NCI-H510A (cell line): ENCODE measurements at places on chromosomes 5 and 9.

DNA sequence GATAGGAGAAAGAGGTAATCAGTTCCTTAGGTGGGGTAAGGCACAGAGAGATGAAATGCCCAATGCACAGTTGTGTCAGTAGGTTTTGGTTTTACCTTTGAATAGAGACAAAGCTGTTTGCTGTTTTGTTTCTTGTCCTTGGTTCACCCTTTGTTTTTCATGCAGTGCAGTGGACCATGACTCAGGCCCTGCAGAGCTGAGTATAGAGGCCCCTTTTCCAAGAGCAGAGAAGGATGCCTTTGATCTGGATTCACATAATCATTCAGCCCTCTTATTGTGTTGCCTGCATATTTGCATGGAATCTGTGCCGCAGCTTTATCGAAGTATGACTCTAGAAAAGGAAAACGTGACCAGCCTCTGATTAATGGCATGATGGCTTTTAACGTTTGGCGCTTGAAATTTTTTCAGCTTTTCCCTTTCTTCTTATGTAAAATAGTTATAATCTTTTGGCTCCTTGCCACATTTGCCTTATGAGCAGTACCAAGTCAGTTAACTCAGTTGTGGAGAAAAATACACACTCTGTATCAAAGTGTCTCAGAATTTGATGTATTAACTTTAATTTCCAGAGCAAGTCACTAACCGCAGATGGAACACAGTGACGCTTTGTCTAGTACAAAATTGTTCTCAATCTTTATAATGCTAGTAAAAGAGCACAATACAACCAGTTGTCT lies 197.6 kb downstream of the KDM4C start:
- DNase-seq = no peak

- no peak for DNase-seq
Observed at GRCh38 chr9:78363221-78363620, 66.3 kb downstream of the PSAT1 start.

- no peak for DNase-seq
Observed at GRCh38 chr9:34653151-34654072, 1.4 kb downstream of the IL11RA start.

DNA sequence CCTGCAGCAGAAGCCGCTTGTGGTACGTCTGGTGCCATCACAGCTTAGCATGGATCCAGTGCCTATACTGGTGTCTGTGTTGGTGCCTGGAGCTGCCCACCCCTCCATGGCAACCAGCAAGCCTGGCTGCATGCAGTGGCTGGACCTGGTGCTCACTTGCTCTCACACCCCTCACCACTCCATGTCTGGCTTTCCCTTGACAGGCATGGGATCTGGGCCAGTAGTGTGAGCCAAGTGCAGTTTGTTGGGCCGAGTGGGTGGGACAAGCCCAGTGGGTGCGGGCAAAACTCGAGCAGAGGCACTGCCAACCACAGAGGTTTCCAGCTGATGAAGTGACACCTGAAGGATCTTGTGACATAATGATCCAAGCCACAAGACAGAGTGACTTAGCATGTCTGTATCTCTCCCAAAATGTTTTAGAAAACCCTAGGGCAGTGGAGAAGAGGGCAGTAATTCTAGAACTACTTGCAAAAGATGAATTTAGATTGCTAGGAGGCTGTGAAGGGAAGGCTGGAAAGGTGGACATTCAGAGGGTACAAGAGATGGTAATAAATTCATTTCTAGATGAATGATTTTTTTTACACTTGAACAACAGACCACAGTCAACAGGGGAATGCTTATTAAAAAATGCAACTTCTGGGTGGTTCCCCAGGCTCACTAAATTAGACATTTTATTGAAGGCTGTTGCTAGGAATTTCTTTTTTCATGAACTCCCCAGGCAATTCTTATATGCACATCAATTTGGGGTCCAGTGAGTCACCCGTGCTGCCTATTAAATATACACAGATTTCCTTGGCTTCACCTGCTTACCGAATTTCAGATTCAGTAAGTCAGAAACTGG lies 660.3 kb downstream of the TLR4 start:
- no peak for DNase-seq

DNA sequence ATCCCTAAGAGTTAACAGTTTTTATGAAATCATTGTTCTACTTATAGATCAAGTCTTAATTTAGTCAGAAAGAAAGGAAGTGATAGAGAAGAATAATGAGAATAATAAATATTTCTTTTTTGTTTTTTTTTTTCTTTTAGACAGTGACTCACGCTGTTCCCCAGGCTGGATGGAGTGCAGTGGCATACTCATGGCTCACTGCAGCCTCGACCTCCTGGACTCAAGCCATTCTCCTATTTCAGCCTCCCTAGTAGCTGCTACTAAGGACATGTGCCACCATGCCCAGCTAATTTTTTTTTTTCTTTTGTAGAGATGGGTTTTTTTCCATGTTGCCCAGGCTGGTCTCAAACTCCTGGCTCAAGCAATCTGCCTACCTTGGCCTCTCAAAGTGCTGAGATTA lies 11.0 kb downstream of the IFNA21 start:
- DNase-seq = no peak

- DNase-seq = no peak
Observed at GRCh38 chr5:127988146-127988760, 95.3 kb upstream of the SLC12A2 start.

DNA sequence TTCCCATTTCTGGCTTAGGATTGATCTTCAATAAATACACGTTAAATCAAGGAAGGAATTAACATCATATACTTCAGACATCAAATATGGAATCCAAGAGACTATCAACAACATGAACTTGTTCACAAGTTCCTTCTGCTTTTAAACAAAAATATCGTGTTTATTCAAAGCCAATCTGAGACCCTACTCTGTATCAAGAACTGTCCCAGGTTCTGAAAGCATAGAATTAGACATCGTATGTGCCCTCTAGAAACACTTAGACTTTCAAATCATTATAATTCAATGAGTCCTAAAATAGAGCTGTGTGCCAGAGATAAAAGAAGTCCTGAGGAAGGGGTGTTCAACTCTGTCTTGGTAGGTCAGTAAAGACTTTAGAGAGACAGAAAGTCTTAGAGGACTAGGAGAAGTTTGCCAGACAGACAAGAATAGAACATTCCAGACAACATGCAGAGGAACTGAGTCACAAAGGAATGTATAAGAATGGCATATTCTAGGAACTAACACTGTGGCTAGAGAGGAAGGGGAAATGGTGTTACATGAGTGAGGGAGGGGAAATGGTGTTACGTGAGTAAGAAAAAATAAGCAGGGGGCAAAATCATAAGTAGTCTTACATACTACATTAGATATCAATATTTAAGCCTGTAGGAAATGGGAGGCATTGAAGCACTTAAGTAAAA lies 2.9 kb downstream of the TPD52L3 start:
- DNase-seq = no peak
